Regular cardiac myocyte (primary cell): ENCODE measurements at places on chromosomes 6 and 20. TPM values are rescaled to one million over a fixed set of nuclear protein-coding genes. Genes with fewer than 3 reads are reported as not detected.

Gene SLCO4A1
- 0.19 and 0.56 TPM in 2 replicates for total RNA-seq

Gene ZNF311
- total RNA-seq, result 0.96 and 2.3 TPM in 2 replicates

Gene CD24
- 12.3 and 16.6 TPM in 2 replicates for total RNA-seq

Gene TRIM15
- total RNA-seq, result not detected in 2 replicates

Gene FGD2
- not detected in 2 replicates for total RNA-seq

Gene HS3ST5
- total RNA-seq, result not detected in 2 replicates

Gene NTSR1
- total RNA-seq, result under 0.01 TPM in 2 replicates

Gene LST1
- not detected in 2 replicates for total RNA-seq
